ENCODE measurements at places on chromosomes 7 and 10.
A peak's percentile ranks its signal among the peaks of the same experiment; 100 is the strongest.

DNA sequence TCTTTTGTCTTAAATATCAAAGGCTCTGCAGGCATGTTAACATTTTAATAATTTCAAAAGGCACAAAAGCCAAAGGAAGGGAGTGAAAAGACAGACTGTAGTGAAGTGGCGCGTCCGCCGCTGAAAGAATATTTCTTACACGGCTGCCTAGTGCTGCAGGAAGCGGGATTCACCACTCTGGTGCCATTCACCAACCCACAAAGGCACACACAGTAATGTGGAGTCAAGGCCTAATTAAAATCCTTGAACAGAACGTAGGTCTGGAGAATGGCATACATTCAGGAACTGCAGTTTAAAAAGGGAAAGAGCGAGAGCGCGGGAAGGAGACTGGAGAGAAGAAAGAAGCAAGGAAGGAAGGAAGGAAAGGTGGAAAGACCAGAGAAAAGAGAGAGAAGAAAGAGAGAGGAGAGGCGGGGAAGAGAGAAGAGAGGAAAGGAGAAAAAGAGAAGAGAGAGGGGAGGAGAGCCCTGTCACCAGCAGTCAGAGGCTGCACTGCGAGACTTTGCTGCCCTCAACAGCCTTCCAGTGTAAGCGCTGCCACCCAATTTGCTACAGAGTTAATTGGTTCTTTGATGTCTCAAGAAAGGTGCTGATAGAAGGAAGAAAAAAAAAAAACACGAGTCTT, 554.0 kb downstream of the MDFIC start:
- no peak for DNase-seq

GRCh38 chr10:129808092-129808983, 155.7 kb downstream of the EBF3 start:
- no peak for DNase-seq

DNA sequence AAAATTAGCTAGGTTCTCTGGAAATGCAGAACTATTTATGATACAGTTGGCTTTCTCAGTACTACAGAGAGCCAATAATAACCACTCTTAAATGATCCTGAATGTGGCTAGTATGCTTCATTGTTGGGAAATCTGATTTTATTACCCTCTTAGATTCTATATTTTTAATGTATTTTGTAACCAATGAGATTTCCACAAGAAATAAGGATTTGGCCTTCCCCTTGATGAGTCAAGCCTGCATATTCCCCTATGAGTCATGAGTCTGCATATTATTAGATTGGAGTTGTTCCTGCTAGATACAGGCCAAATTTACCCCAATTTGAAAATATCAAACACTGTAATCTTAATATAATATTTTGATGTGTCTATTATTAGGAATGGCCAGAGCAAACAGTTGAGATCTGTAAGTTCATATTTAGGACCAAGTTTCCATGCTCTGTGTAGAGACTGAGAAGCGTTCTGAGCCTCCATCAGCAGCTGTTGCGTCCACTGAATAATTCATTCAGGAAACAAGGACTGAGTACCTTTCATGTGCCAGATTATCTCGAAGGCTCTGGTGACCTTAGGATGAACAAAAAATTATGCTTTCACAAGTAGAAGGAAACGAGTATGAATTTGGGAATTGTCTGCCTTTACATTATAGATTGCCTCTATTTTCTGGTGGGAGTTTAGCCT, 793.4 kb downstream of the NRG3 start:
- DNase-seq, result no peak

GRCh38 chr7:17654940-17655339, 285.4 kb downstream of the SNX13 start:
- no peak for DNase-seq

GRCh38 chr7:108454674-108455550, 1.3 kb downstream of the NRCAM start:
- DNase-seq, result no peak

DNA sequence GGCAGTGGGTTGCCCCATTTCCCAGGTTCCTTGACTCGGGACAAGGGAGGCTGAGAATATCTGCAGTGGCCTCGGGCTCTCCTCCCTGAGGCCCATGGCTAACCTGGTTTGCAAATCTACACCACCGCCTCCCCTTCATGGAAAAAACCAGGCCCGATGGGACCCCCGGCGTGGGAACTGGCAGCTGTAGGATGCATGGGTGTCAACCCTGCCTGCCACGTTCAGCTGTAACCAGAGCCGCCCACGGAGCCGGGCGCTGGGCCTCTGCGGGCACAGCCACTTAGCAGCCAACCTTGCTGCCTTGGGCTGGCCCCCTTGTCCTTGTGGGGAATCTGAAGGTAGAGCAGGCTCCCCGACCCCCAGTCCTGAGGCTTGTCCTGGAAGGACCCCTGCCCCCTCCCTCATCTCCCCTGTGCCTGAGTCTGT, 1.6 kb downstream of the PWWP2B start:
- no peak for DNase-seq

DNA sequence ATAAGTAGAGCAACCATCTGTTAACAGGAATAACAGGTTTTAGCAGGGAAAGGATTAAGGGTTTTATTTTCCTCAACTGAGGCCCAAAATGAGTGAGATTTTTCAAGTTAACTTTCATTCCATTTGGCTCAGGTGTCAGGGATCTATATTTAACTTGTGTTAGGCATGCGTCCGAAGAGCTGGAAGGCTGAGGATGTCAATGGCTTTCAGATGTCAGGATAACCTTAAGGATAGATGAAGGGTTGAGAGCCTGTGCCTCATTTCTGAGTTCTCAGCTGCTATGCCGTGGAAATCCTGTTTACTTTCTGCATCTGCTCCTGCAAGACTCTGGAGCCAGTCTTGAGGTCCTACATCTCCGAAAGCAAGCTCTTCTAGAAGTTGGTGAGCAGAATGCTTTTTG, 36.4 kb upstream of the CD36 start:
- no peak for DNase-seq

GRCh38 chr10:111598433-111599059, 521.7 kb downstream of the ADRA2A start:
- no peak for DNase-seq

DNA sequence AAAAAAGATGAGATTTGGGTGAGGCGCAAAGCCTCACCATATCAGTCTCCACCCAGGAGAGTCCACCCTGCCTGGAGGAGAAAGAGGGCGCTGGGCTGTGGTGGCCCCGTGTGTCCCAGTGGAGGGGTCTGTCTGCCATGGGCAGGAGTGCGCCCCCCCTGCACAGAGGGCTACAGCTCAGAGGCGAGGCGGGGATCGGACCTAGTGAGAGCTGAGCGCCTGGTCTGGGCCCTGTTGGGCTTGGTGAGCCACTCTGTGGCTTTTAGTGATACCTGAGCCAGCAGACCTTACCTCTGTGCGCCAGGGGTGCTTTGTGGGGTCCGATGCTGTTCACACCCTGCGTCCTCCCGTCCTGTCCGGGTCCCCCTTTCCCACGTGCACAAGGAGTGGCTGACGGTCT, 25.9 kb upstream of the GNA12 start:
- DNase-seq, result no peak

GRCh38 chr7:100166317-100166940, 2.0 kb downstream of the GAL3ST4 start:
- no peak for DNase-seq

- DNase-seq, result peak; percentile 26
Observed at GRCh38 chr10:119020627-119020946, 8.9 kb upstream of the NANOS1 start.

GRCh38 chr10:98045785-98046389, 15.5 kb upstream of the CRTAC1 start:
- peak; percentile 41 for DNase-seq

DNA sequence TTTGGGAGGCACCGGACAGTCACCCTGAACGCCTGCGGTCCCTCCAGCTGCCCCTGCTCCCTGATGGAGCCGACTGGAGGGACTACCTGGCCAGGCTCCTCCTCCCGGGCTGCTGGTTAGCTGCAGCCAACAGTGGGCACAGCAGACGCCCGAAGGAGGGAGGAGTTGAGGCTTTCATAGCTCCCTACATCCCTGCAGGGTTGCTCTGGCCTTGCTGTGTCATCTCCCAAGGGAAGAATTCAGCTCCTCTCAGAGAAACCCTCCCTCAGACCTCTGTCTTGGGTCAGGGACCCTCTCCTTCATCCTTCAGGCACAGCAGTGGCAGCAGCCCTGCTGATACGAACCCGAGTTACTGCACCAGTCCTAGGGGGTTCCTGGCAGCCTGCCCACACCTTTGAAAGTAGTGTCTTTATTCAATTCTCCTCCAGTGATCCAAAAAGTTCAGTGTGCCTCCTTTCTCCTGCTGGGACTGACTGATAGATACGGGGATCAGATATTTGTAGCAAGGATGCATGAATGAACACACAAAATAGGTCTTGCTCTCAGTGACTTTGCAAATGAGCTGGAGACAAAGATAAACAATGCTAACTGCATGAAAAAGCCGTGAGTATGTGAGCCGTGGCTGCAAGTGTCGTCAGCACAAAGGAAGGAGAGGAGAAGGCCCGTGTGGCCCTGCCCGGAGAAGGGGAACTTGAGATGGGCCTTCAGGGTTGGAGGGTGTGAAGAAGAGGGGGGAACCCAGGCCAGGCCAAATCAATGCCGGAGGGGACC, 136.6 kb downstream of the PRKAG2 start:
- DNase-seq, result no peak

Data from stimulated activated CD8-positive, alpha-beta memory T cell treated with anti-CD3 and anti-CD28 coated beads, Interleukin-4, amount 100 ng/mL, for 24 hours (primary cell).